Thymus (tissue), 14 donors: ENCODE measurements at places on chromosomes 2 and 18. TPM values are rescaled to one million over a fixed set of nuclear protein-coding genes. Genes with fewer than 3 reads are reported as not detected.

RGPD3 gene
- 3.9 TPM for total RNA-seq

SLC30A3 gene
- 0.05 TPM for total RNA-seq

DNA sequence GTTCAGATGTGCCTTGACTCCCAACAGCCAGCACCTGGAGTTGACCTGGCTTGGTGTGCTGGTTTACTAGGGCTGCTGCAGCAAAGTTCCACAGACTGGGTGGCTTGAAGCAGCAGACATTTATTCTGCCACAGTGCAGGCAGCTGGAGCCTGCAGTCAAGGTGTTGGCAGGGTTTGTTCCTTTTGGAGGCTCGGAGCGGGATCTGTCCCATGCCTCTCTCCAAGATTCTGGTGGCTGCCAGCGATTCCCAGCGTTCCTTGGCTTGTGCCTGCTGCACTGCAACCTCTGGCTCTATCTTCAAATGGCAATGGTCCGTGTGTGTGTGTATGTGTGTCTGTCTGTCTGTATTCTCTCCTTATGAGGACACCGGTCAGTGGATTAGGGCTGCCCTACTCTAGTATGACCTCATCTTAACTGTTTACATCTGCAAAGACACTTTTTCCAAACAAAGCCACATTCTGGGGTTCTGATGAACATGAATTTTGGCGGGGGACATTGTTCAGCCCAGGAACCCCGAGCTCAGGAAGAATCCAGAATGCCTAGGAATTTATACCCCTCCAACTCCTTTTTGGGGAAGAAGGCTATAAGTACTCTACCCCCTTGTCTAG lies 44.7 kb upstream of the TMEM131 start:
- no peaks in the 10 kb centered on the region for H3K27me3 ChIP-seq
- H3K4me1 ChIP-seq: no peaks in the 10 kb centered on the region
- no peak overlapping the region for H3K4me3 ChIP-seq
- DNase-seq: no peak
- H3K36me3 ChIP-seq: no peaks in the 10 kb centered on the region
- no peak overlapping the region for H3K27ac ChIP-seq

DNA sequence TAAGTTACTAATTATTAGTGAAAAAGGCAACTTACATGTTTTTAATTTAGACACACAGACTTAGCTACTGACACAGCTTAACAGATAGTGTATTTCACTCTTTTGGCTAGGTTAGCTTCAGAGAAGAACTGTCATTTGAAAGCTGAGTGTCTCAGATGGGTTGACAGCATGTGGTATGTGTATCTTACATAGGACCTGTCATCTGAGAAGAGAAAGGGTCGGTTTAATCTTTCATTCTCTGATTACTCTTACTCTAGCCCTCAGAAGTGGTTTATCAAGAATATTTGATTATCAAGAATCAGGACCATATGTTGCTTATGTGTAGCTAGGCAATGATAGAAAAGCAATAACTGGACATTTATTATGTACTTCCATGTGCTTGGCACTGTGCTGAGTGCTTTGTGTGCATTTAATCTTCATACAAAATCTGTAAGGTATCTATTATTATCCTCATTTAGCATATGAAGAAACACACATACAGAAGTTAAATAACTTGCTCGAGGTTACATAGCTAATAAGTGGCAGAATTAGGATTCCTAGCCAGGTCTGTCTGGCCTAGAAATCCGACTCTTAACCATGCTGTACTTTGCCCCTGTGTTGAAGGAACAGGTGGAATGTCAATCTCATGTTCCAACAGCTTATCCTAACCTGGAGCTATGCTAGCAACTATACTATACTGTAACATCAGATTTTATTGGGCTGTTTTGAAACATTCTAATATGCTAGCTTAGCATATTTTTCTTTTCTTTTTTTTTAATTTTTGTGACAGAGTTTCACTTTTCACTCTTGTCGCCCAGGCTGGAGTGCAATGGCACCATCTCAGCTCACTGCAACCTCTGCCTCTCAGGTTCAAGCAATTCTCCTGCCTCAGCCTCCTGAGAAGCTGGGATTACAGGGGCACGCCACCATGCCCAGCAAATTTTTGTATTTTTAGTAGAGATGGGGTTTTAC lies 28.4 kb downstream of the CFLAR start:
- DNase-seq: no peak
- H3K4me1 ChIP-seq: no peaks in the 10 kb centered on the region
- peaks cover 51% of the 10 kb centered on the region for H3K36me3 ChIP-seq
- no peak overlapping the region for H3K27ac ChIP-seq
- no peak overlapping the region for H3K4me3 ChIP-seq

DNA sequence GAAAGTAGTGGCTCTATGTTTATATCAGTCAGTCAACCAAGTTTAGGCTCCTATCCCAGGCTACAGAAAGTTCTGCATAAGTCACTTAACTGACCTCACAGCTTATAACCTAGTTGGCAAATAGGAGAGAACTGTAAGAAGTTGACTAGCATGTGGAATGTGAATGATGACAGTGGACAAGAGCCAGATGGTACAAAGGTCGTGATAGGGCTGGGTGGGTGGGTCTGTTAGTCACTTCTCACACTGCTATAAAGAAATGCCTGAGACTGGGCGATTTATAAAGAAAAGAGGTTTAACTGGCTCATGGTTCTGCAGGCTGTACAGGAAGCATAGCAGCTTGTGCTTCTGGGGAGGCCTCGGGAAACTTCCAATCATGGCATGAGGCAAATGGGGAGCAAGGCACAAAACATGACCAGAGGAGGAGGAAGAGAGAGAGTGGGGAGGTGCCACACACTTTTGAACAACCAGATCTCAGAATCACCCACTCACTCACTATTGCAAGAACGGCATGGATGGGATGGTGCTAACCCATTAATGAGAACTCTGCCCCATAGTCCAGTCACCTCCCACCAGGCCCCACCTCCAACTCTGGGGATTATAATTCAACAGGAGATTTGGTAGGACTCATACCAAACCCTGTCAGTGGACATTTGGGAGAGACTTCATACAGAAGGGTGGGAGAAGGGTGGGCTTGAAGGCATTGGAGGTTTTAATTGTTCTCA lies 68.8 kb downstream of the LTBP1 start:
- no peaks in the 10 kb centered on the region for H3K27me3 ChIP-seq
- no peak overlapping the region for H3K27ac ChIP-seq
- H3K36me3 ChIP-seq: no peaks in the 10 kb centered on the region
- DNase-seq: no peak
- no peak overlapping the region for H3K4me3 ChIP-seq
